WTC11 (cell line): ENCODE measurements at places on chromosomes 1 and 21.
A peak's percentile ranks its signal among the peaks of the same experiment; 100 is the strongest.

GRCh38 chr1:224433701-224434672 is 610 bp downstream of the WDR26 start:
- H3K27me3 ChIP-seq: no peaks in the 10 kb centered on the region; the same call in 1 of the 2 replicates
- DNase-seq: peak; percentile 38
- peaks cover 26% of the 10 kb centered on the region for H3K36me3 ChIP-seq
- H3K4me3 ChIP-seq: peak overlapping the region; percentile 90
- peak overlapping the region; percentile 31; the same call in 1 of the 2 replicates for H3K27ac ChIP-seq
- peaks cover 42% of the 10 kb centered on the region for H3K4me1 ChIP-seq

DNA sequence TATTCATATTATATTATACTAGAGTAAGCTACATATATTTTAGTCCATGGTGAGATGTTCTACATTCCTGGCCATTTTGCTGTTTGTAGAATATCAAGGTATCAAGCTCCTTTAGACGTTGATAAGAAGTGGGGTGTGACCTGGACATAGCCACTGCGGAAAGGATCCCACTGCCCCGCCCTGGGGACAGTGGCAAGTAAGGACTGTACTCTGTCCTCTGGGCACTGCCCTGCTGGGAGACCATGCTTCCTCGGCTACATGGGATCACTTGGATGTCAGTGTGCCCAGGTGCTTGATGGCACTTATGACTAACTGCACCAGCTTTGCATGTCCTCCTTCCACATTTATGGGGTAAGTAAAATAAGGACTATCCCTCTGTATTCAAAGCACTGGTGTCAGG is 46.3 kb upstream of the NTPCR start:
- H3K4me3 ChIP-seq: no peak overlapping the region
- H3K27ac ChIP-seq: no peak overlapping the region
- H3K27me3 ChIP-seq: peaks cover 11% of the 10 kb centered on the region
- no peaks in the 10 kb centered on the region for H3K36me3 ChIP-seq
- no peak for DNase-seq
- peaks cover 22% of the 10 kb centered on the region for H3K4me1 ChIP-seq

- H3K36me3 ChIP-seq: no peaks in the 10 kb centered on the region
- no peak for DNase-seq
- H3K4me3 ChIP-seq: no peak overlapping the region
- peaks cover 31% of the 10 kb centered on the region for H3K4me1 ChIP-seq
- no peak overlapping the region for H3K27ac ChIP-seq
Measured at GRCh38 chr1:31775210-31775999, 11.3 kb upstream of the ADGRB2 start.

GRCh38 chr1:83129107-83129506 is 869.8 kb downstream of the TTLL7 start:
- peaks cover 25% of the 10 kb centered on the region for H3K4me1 ChIP-seq
- no peak for DNase-seq
- no peak overlapping the region for H3K27ac ChIP-seq
- no peak overlapping the region for H3K4me3 ChIP-seq
- H3K36me3 ChIP-seq: no peaks in the 10 kb centered on the region

GRCh38 chr1:177959811-177960515 is 9.9 kb downstream of the SEC16B start:
- H3K27me3 ChIP-seq: no peaks in the 10 kb centered on the region
- no peaks in the 10 kb centered on the region for H3K36me3 ChIP-seq
- no peak for DNase-seq
- H3K4me1 ChIP-seq: peaks cover 16% of the 10 kb centered on the region
- no peak overlapping the region for H3K4me3 ChIP-seq

- peaks cover 4% of the 10 kb centered on the region; the same call in 1 of the 2 replicates for H3K4me1 ChIP-seq
- no peak for DNase-seq
- no peak overlapping the region for H3K4me3 ChIP-seq
- no peak overlapping the region for H3K27ac ChIP-seq
- H3K27me3 ChIP-seq: peaks cover 4% of the 10 kb centered on the region
Measured at GRCh38 chr1:54835970-54836369, 34.8 kb upstream of the TTC22 start.

DNA sequence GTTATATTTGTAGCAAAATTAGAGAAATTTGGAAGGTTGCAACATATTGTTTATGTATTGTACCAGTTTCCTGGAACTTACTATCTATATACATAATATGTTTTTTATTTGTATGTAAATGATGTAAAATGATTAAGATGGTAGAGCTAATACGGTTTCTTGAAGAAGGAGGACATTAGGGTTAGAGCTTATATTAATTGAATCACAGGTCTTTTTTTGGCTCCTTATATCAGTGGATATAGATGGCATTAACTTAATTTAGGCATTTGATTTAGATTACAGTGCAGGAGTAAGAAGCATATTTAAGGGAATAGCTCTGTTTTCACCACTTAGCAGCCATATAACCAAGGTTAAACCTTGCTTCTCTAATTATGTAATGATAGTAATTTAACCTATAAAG is 357.7 kb downstream of the USP25 start:
- no peak for DNase-seq
- H3K27ac ChIP-seq: no peak overlapping the region
- H3K27me3 ChIP-seq: no peaks in the 10 kb centered on the region
- no peaks in the 10 kb centered on the region for H3K36me3 ChIP-seq
- H3K4me1 ChIP-seq: no peaks in the 10 kb centered on the region
- H3K4me3 ChIP-seq: no peak overlapping the region

GRCh38 chr1:238409932-238410331 is 519.2 kb upstream of the ZP4 start:
- no peak overlapping the region for H3K27ac ChIP-seq
- H3K4me3 ChIP-seq: no peak overlapping the region
- no peak for DNase-seq
- H3K27me3 ChIP-seq: no peaks in the 10 kb centered on the region
- no peaks in the 10 kb centered on the region; the same call in 1 of the 2 replicates for H3K4me1 ChIP-seq

GRCh38 chr1:172447641-172448040 is 3.8 kb upstream of the PIGC start:
- no peaks in the 10 kb centered on the region; the same call in 1 of the 2 replicates for H3K27me3 ChIP-seq
- no peak overlapping the region for H3K27ac ChIP-seq
- H3K36me3 ChIP-seq: no peaks in the 10 kb centered on the region
- no peak overlapping the region for H3K4me3 ChIP-seq
- DNase-seq: no peak
- peaks cover 10% of the 10 kb centered on the region for H3K4me1 ChIP-seq

DNA sequence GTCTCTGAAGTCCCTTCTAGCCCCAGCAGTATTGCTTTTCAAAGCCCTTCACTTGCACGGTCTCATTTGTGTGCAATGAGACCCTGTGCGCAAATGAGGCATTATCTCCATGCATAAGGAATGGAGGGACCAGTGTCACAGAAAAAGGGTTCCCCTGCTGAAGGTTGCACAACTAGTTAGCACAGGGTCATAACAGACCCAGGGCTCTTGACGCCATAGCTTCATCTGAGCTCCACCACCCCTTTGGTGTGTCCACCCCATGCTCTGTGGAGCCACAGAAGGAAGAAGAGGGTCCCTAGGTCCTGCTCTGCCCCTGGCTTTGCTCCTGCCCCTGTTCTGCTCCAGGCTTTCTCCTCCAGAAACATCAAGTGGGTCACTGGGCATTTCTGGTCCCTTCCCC is 12.6 kb downstream of the SH2D2A start:
- H3K4me3 ChIP-seq: no peak overlapping the region
- H3K36me3 ChIP-seq: peaks cover 21% of the 10 kb centered on the region
- H3K27me3 ChIP-seq: no peaks in the 10 kb centered on the region
- DNase-seq: no peak
- no peaks in the 10 kb centered on the region for H3K4me1 ChIP-seq
- no peak overlapping the region for H3K27ac ChIP-seq

- H3K27ac ChIP-seq: peak overlapping the region; percentile 23; the same call in 1 of the 2 replicates
- H3K27me3 ChIP-seq: no peaks in the 10 kb centered on the region
- H3K36me3 ChIP-seq: peaks cover 13% of the 10 kb centered on the region
- peaks cover 12% of the 10 kb centered on the region for H3K4me1 ChIP-seq
Measured at GRCh38 chr21:30625449-30626165, 5.2 kb downstream of the KRTAP20-4 start.

GRCh38 chr1:185062710-185063370 is 17.5 kb downstream of the RNF2 start:
- H3K36me3 ChIP-seq: peaks cover 32% of the 10 kb centered on the region
- no peak for DNase-seq
- no peaks in the 10 kb centered on the region for H3K27me3 ChIP-seq
- no peak overlapping the region for H3K4me3 ChIP-seq

- H3K27me3 ChIP-seq: no peaks in the 10 kb centered on the region; the same call in none of the 2 replicates
- peaks cover 13% of the 10 kb centered on the region for H3K4me1 ChIP-seq
- no peak overlapping the region for H3K27ac ChIP-seq
- no peak for DNase-seq
- no peaks in the 10 kb centered on the region for H3K36me3 ChIP-seq
- H3K4me3 ChIP-seq: no peak overlapping the region
Measured at GRCh38 chr1:147768101-147768500, 7.7 kb upstream of the GJA5 start.

- H3K4me3 ChIP-seq: no peak overlapping the region
- no peak for DNase-seq
- H3K27me3 ChIP-seq: no peaks in the 10 kb centered on the region
- H3K27ac ChIP-seq: no peak overlapping the region; the same call in 1 of the 2 replicates
Measured at GRCh38 chr1:244760471-244760870, 75.0 kb upstream of the COX20 start.
